ENCODE measurements at places on chromosomes 7 and 10.

DNA sequence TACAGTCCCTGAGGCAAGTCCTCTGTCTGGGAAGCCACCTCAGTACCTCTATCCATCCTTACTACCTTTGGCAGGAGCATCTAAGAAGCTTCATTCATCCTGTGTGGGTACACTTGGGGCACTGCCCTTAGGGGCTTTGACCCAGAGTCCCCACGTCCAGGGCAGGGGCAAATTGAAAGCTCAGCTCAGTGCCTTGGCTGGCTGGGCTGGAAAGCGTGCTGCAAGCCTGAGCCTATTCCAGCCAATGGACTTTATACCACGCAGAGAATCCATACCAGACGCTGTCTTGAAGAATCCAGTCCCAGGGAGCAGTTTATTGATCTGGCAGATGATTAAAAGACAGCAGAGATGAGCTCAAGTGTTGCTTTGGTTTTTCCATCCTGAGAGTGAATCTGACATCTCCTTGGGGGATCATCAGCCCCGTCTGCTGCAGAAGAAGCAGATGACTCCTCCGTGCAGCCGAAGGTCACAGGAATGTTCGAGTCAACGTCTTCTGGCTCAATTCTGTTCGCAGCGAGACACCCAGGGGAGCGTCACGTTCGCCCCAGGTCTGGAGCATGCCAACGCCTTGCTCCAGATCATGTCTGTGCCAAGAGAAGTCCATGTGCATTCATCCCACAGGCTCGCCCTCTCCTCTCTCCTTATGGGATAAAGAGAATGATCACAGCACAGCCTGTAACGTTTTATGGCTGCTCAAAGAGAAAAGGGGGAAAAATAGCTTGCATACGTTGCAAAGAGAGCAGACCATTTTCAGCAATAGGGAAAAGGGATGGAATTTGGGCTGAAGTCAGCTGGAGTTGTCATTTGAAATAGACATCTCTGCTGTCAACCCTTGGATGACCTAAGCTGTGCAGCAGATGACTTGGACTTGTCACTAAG, 35.8 kb upstream of the LYZL1 start:
- no peak for DNase-seq

- DNase-seq = no peak
Observed at GRCh38 chr10:1247598-1248261, 191.5 kb downstream of the WDR37 start.

GRCh38 chr10:96860631-96861277, 28.7 kb downstream of the LCOR start:
- DNase-seq = no peak

DNA sequence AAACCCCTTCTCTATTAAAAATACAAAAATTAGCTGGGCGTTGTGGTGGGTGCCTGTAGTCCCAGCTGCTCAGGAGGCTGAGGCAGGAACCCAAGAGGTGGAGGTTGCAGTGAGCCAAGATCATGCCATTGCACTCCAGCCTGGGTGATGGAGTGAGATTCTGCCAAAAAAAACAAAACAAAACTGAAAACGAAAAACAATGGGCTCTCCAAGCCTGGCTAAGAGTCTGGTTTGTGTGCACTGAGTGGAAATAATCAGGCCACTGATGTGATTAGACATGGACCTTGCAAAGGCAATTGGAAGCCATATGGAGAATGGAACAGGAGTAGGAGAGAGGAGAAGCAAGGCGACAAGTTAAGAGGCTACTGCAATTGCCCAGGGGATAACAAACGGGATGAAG, 60.1 kb upstream of the GSDME start:
- no peak for DNase-seq

GRCh38 chr10:77553966-77554365, 83.6 kb downstream of the KCNMA1 start:
- DNase-seq = no peak

DNA sequence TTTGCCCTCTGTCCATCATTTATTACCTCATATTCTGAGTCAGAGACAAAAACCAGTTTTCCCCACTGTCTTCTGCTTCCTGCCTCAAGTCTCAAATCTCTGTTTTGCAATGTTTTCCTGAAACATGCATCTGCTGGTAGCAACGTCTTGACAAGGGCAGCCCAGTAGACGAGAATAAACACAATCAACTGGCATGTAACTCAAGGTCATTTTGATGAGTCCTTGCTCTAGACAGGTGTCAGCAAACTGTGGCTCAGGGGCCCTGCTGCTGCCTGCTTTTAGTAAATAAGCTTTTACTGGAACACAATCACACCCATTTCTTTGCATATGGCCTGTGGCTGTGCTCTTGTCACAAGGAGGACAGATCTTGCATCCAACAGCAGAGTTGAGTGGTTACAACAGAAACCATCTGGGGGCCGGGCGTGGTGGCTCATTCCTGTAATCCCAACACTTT, 59.8 kb downstream of the ITIH5 start:
- peak; percentile 58 for DNase-seq

GRCh38 chr7:148571381-148571780, 19.2 kb upstream of the C7orf33 start:
- no peak for DNase-seq

GRCh38 chr7:24741679-24742505, 15.4 kb downstream of the GSDME start:
- peak; percentile 93 for DNase-seq

DNA sequence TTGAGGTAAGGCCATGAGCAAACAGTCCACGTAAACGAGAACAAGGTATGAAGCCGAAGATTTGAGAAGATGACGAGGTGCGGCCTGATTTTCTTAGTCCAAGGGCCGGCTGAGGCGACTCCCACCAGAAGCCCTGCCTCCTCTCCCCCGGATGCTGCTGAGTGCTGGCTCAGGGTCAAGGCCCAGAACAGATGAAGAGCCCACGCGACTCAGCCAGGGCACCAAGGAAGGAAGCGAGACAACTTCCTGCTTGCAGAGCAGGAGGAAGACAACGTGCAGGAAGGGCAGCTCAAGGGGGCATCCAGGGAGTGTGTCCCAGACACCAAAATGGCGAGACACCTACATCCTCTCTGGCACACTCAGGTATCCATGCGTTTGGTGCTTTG, 99.5 kb downstream of the CYTH3 start:
- DNase-seq = no peak

DNA sequence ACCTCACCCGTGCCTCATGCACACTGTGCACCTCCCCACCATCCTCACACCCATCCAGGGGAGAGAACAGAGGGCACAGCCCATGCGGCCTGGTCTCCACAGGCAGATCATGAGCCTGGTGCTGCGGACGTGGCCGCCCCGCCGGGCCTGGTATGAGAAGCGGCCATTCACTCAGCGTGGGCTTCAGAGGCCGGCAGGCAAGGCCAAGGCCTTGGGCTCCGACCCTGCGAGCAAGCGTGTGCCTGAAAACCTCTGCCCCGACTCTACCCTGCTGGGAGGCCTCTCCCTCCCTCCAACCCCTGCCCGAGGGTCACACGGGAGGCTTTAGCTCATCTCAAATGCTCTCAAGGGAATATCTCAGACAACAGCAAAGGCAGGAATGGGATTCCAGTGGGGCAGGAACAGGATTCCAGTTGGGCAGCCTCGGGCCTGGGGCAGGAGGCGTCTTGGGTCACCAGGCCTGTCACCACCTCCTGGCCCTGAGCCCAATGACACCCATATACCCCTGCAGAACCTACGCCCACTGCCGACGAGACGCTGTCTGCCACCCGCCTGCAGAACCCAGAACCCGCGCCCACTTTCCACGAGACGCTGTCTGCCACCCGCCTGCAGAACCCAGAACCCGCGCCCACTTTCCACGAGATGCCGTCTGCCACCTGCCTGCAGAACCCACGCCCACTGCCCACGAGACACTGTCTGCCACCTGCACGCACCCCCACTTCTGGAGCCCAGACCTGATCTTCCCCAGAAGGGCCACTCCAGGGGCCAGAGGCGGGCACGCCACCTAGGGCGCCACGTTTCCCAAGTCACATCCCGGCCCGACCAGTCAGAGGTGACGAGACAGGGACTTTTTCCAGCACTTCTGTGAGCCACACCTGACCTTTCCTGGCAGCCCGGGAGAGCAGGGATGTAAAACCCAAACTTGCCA, 38.9 kb downstream of the ADAP1 start:
- no peak for DNase-seq

GRCh38 chr10:14244147-14244546, 86.6 kb downstream of the FRMD4A start:
- no peak for DNase-seq

DNA sequence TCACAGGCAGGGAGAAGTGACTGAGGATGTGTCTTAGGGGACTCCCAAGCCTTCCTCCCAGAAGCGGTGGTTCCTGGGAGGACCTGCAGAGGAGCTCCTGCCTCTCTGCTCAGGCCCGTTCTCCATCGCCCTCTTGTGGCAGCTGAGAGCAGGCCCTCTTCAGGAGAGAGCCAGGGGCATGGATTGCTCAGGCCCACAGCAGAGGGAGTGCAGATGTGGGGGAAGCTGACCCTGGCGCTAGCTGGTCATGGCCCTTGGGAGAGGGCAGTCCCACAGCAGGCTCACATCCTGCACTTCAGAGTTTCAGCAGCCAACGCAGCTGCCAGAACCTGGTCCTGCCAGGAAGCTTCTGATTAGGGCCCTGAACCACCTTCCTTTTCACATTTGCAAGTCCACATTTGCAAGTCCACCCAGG, 94.8 kb upstream of the TARP start:
- peak; percentile 72 for DNase-seq

DNA sequence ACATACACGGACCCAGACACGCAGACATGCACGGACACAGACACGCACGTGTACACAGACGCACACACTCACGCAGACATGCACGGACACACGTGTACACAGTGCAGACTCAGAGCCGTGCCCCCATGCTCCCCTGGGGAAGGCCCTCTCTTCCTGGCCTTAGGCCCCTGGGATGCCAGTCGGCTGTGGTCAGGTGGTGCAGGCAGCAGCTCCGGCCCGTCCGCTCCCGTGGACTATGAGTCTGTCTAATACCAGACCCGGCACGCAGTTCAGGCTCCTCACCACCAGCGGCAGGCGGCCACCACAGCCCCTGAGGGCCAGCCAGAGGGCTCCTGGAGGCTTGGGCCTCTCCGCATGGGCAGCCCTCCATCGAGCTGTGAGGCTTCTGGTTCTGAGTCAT, 52.0 kb upstream of the NKX6-2 start:
- no peak for DNase-seq

GRCh38 chr10:101760510-101760909, 15.4 kb downstream of the FGF8 start:
- DNase-seq = no peak

DNA sequence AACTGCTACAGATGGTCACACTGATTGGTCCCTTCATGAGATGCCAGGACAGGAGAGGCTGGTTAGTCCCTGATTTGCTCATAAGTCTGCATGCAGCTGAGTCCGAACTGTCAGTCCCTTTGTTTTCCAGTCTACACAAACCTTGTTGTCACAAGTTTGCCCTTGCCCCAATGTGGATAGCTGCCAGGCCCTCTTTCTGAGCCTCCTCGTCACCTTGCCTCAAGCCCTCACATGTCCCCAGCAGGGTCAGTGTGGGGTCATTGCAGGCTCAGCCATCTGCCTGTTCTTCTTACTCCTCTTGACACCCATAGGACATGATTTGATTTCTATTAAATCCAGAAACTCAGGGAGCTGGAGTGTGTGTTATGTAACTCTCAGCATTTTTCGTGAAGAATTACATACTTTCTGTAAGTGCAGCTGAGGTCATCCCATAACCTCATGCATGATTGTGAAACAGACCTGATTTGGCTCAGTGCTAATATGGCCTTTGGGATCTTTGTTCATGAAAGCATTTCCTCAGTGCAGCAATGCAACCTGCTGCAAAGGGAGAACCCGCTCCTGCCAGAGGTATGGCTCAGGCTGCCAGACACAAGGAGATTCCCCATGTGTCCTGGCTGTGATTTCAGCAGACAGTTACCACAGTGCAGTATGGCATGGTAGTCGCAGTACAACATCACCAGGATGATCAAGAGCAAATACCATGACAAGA, 70.0 kb upstream of the ZMIZ2 start:
- DNase-seq = peak; percentile 90

DNA sequence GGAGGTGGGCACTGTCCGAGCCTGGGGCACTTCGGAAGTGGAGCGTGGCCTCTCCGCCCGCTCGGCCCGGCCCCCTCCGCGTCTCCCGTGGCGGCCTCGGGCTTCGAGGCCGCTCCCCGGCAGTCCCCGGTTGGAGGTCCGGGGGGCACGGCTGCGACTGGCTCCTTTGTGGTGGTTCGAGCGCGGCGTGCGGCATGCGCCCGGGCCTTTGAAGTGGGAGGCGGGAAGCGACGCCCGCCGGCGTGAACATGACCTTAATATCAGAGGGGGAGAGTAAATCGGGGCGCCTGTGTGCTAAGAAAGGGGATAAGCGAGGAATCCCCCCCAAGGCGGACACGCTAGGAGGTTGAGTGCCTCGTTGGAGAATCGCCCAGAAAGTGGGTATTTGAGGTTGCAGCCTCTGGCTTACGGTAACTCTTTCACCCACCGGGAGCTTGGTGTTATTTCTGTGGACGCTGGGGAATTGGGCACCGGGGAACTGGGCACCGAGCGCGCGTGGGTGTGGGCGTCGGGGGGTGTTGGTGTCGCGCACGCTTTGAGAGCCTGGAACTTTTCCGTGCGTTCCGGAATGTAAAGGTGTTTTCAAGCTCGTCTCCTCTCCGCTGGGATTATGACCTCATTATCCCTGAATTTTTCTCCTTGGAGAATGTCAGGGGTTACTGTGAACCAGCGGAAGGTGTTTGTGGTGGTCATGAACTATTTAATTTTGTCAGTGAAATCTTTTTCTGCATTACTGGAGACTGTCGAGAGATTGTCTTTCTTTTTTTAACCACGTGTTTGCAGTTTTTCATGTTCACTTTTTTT, 660 bp downstream of the SUV39H2 start:
- no peak for DNase-seq

DNA sequence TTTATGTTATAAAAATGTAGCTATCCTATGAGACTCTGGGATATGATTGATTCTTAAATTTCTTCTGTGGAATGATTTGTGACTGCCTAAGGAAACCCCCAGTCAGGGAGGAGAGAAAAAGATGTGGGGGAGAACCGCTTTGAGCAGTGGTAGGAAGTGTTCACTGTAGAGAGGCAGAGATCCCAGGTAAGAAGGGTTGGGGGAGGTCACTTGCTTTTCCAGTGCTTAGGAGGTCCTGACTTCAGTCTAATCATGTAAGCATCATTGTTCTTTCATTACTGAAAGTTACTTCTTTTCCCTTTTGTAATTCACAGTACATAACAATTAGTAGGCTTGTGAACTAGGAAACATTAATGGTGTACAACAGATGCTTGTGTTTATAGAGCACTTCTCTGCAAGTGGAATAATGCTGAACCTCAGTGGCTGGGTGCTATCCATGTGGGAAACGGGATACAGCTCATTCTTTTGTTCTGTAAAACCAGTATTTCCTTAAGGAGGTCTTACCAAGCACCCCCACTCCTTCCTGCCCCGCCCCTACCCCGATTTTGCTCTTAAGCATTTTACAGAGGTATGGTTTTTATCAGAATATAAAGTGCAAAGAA, 165.4 kb downstream of the ST7 start:
- DNase-seq = no peak

DNA sequence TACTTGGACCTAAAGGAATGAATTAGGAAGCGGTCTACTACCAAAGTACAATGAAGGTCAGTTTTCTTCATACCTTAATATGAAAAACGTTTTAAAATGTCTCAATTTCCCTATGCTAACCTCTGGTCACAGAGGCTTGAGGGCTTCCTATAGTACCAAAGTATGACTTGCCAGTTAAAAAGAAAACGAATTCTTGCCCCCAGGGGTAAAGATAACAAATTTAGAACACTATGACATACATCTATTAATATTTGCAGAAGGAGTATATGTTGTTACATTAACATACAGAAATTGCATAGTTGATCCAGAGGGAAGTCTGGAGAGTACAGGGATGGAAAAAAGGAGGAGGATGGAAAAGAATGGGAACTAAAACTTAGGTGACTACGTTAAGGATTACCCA, 13.8 kb upstream of the KMT2E start:
- DNase-seq = no peak
